Activated CD4-positive, alpha-beta T cell treated with anti-CD3 and anti-CD28 coated beads, Interleukin-2, amount 10 ng/mL, durations not matched to agents 24 days and 14 days (primary cell): ENCODE measurements at places on chromosomes 11 and 22. TPM values are rescaled to one million over a fixed set of nuclear protein-coding genes. Genes with fewer than 3 reads are reported as not detected.

RIMBP3C gene
- 0.19 and 0.26 TPM in 2 replicates for total RNA-seq

CPT1B gene
- total RNA-seq: 63.1 and 71.5 TPM in 2 replicates

GUCY1A2 gene
- not detected in 2 replicates for total RNA-seq

MCAM gene
- total RNA-seq: 7.5 and 8.1 TPM in 2 replicates

TMPRSS4 gene
- total RNA-seq: not detected in 2 replicates

PATE4 gene
- not detected in 2 replicates for total RNA-seq

OR51T1 gene
- not detected in 2 replicates for total RNA-seq

TSPAN18 gene
- 1.4 and 1.5 TPM in 2 replicates for total RNA-seq

OR5D16 gene
- total RNA-seq: not detected in 2 replicates

TUB gene
- 0.30 and 0.43 TPM in 2 replicates for total RNA-seq

DNA sequence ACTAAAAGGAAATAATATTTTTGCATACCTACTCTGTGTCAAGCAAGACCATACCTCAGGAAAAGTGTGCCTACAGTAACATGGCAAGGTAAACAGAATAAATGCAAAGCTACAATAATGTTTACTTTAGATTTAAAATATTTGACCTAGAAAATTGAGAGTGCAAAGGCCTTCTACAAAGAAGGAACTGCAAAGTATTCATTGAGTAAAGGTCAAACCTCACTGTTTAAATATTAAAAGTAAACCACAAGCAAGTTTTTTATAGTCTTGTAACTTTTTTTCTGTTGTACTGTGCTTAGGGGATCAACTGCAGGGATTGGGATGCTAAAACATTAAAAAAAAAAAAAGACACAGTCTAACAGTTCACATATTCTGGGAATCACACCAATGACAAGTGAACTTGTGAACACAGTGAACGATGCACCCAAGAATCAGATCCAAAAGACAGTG lies 48.8 kb downstream of the CWF19L2 start:
- no peak for DNase-seq

DNA sequence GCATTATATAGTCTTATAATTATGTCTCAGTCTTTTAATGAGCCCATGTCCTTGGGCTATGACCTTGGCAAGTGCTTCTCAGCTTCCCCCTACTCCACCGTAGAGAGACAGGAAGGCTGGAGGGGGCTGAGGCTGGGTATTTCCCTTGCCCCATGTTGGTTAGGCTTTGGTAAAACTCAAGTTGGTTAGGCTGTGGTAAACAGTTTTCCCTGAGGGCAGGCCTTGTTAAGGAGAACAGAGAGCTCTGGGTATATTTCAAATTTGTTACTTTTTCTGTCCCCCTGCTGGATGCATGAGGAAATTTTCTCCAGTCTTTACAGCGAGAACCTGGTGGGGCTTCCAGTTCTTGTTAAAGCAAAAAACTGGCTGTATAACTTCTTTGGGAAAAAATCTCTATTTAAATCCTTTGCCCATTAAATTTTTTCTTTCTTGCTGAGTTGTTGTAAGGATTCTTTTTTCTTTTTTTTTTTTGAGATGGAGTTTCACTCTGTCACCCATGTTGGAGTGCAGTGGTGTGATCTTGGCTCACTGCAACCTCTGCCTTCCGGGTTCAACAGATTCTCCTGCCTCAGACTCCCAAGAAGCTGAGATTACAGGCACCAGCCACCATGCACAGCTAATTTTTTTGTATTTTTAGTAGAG lies 12.2 kb upstream of the DCHS1 start:
- DNase-seq: peak; percentile 84

- DNase-seq: peak; percentile 77
Observed at GRCh38 chr11:59918987-59919589, 19.1 kb upstream of the OOSP1 start.

DNA sequence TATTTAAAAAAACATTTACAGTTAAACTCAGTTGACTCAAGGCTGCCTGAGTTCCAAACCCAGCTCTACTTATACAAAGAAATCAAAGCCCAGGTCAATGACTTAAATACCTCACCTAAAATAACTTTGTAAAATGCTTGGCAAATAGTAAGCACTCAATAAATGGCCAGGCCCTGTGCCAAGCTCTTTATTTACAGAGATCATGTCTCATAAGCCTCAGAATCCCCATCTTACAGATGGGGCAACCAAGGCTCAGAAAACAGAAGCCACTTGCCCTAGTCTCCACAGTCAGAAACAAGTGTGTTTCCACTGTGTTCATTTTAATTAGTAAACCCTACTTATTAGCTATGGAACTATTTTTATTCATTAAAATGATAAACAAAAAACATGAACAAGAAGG lies 30.5 kb upstream of the TTC28 start:
- no peak for DNase-seq

GRCh38 chr11:35588627-35589026 lies 29.6 kb upstream of the FJX1 start:
- DNase-seq: no peak

DNA sequence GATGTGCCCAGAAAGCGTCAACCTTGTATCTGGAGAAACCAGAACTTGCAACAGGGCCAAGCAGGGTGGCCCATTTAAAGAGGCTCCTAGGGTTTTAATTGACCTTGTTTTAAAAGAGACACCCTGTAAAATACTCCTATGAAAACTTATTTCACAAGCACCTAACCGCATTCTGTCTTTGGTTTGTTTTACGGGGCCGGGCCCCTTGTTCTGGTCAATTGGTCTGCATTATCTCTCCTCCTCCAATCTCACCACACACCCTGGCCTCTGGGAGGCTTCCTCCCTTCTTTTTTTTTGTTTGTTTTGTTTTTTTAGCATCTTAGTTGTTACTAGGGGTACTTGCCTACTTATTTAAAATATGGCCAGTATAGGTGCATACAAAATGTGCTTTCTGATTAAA lies 4.7 kb downstream of the EHF start:
- no peak for DNase-seq

DNA sequence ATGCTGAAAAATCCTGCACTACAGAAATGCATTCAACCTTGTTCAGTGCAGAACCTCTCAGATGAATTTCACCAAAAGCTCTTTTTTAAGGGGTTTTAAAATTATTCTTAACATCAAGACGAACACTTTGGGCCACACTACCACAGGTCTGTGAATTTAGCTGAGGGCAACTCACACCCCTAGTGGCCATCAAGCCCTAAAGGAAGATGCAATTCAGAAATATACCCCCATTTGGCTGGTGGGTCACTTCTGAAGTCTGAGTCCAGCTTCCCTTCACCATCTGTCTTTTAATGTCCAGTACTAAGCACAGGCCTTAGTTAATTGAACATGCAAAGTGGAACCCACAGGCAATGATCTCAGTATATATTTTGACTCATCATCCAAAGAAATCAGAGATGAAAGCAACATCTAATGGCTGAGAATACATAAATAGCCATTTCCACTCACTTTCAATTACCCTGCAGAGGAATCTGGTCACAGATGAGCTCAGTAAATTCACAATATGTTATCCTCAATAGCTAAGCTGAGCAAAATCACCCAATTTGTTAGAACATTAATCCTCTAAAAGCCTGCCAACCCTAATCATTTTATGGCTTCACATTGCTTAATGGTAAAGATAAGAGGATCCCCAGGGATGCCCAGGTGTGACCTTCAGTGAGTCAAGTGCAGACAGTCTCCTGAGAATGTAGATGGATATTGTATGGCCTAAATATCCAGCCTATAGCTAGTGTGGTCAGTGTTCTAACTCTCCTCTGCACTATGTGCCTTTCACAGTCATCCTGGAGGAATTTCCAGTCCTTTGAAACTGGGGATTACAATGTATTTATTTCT lies 50.3 kb downstream of the FAM76B start:
- no peak for DNase-seq

- DNase-seq: no peak
Observed at GRCh38 chr11:27611947-27612455, 88.3 kb downstream of the BDNF start.

GRCh38 chr11:14593671-14594070 lies 49.9 kb upstream of the PDE3B start:
- DNase-seq: no peak

- no peak for DNase-seq
Observed at GRCh38 chr11:87180742-87181141, 143.0 kb downstream of the TMEM135 start.

DNA sequence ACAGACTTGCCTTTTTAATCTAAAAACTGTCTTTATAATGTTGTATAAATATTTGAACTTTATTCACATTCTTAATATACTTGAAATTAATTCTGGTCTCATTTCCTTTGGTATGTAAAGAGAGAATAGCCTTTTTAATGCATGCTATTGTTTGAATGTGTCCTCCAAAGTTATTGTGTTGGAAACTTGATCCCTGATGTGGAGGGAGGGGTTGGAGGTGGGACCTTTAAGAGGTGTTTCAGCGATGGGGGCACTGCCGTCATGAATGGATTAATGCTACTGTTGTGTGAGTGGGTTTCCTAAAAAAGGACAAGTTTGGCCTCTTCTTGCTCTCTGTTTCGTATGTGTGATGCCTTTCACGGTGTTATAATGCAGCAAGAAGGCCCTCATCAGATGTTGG lies 131.7 kb downstream of the DDX10 start:
- DNase-seq: no peak

GRCh38 chr22:46573781-46574437 lies 36.5 kb upstream of the CELSR1 start:
- no peak for DNase-seq

DNA sequence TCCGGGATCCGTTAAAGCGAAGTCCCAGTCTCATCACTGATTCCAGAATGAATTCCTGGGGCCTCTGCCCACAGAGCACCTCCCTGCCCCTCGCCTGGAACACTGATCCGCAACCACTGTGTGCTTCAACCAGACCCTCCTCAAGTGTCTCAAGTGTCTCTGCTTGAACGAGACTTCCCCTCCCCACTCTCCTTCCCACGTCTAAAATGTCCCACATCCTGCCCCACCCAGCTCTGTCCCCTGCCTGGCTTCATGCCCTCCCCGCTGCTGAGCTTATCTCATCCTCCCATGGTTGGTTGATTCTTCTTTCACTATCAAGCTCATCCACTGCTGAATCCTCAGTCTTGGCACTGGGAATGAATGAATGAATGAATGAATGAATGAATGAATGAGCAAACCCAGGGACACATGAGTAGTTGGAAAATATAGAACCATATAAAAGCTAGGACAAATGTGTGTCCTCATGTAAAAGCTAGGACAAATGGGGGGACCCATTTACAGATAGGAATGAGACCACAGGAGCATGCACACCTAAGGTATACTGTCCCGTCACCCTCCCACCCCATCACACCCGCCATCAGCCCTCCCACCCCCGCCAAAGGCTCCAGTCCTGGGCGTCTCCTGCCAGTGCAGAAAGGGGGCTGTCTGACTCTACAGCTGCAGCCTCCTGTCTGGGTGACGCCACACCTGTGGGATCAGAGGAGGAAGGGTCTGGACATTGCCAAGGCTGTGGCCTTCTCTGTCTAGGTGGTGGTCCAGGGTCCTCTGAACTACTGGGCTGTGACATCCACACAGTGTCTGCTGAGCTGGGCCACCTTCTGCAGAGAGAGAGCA lies 71.4 kb upstream of the LINC01488 start:
- DNase-seq: no peak

- DNase-seq: peak; percentile 82
Observed at GRCh38 chr11:117097389-117098268, 599 bp downstream of the SIK3 start.

DNA sequence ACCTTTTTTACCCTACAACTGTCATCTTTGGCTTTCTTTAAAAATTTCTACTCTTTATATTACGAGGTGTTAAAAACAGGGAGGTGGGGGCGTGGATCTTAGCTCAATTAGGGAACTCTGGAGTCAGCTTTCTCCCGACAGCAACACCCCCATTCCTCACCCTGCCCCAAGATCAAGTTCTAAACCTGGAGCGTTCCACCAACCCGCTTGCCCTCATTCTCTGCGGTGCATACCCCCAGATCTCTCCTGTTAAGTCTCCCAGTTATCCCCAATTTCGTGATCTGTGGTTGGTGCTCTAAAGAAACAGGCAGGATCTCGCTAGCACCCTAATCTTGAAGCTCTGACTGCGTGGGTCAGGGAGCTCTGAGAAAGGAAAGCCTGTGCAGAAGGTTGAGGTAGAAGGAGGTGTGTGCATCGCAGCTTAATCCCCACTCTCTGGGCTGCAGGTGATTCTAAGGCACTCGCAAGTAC lies 177.3 kb upstream of the NTM start:
- no peak for DNase-seq

- peak; percentile 95 for DNase-seq
Observed at GRCh38 chr22:37244114-37244921, at the start of gene RAC2. Gene RAC2, minus strand, starts transcription at chr22:37244269. Its CDS starts 121 bp downstream, at chr22:37244148.

GRCh38 chr11:63551889-63552266 lies 11.3 kb downstream of the PLAAT2 start:
- DNase-seq: no peak

GRCh38 chr11:111282562-111283075 lies 15.7 kb upstream of the POU2AF3 start:
- DNase-seq: no peak

DNA sequence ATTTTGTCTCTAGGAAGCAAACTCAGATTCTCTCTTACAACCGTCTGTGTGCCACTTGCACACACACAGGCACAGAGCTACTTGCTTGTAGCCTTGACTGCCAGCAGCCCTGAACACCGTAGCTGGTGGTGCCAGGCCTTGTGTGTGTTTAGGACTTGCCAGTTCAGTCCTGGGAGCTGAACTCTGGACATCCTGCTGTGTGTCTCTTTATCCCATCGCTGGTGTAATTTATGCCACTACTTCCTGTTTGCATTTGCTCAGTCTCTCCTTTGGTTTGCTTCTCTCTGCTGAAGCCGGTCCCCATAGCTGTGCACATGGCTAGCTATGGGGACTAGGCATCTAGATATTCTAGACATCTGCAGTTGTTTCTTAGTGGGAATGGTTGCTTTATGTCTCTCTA lies 24.0 kb downstream of the MARK2 start:
- DNase-seq: peak; percentile 70

DNA sequence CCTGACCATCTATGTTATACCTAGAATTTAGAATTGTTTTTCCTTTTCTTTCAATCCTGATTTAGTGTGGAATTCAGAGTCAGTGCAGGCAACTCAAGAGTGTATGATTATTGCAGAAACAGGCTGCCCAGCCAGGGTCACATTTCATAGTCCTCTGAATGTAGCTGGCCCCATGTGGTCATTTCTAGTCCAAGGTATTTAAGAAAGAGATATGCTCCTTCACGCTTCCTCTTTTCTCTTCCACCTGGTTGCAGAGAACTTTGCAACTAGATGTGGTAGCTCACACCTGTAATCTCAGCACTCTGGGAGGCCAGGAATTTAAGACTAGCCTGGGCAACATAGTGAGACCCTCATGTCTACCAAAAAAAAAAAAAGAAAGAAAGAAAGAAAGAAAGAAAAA lies 27.6 kb upstream of the LDLRAD3 start:
- no peak for DNase-seq

DNA sequence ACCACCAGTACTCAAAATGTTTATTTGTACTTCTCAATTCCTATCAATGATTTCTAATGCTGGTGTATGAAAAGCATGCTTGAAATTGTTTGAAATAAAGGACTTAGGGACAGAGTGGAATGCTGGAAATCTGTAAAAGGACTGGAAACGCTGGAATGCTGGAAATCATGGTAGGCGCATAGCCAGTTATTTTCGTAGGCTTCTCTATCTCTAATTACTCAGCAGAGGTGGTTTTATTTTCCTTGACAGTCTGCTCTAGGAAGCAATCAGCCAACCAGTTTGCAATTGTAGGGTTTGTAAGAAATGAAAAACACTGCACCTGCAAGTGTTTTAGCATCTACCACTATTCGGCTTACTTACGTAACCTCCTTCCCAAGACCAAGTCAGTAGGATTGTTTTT lies 788 bp downstream of the LIN7C start:
- no peak for DNase-seq
